ENCODE measurements at places on chromosomes 4 and X.

DNA sequence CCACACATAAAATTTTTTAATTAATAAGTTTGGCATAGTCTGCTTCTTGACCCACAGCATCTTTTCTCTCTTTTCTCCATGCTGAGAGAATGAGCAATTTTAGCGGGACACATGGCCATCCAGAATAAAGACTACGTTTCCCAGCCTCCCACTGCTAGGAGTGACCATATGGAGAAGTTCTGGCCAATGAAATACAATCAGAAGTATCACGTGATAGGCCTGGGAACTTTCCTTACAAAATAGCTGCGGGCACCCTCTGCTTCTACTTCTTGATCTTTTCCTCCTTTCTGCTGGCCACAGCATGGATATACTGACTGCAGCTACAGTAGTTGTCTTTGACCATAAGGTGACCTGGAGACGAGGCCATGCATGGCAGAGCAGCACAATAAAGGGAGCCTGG is 348.0 kb downstream of the BCOR start:
- H3K27me3 ChIP-seq: no peaks in the 10 kb centered on the region
- H3K27ac ChIP-seq: no peak overlapping the region
- H3K4me3 ChIP-seq: no peak overlapping the region
- no peaks in the 10 kb centered on the region for H3K4me1 ChIP-seq

DNA sequence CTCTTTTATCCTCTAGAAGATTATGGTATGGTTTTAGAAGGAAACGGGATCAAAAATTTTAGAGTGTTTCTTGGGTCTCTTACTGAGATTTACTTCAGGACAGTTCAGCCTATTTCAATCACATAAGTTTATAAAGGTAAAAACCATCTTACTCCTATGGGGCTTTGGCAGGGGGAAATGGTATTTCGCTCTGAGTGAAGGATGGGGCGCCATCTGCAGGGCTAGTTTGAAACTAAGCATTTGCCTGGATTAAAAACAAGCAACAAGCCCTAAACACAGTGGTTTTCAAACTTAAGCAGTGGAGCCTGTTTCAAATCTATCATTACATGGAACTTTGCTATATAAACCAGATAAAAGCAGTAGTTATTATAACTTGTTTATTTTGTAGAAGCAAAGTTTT is 361.5 kb upstream of the FMR1 start:
- H3K4me3 ChIP-seq: no peak overlapping the region
- no peaks in the 10 kb centered on the region for H3K4me1 ChIP-seq
- DNase-seq: peak; percentile 40

DNA sequence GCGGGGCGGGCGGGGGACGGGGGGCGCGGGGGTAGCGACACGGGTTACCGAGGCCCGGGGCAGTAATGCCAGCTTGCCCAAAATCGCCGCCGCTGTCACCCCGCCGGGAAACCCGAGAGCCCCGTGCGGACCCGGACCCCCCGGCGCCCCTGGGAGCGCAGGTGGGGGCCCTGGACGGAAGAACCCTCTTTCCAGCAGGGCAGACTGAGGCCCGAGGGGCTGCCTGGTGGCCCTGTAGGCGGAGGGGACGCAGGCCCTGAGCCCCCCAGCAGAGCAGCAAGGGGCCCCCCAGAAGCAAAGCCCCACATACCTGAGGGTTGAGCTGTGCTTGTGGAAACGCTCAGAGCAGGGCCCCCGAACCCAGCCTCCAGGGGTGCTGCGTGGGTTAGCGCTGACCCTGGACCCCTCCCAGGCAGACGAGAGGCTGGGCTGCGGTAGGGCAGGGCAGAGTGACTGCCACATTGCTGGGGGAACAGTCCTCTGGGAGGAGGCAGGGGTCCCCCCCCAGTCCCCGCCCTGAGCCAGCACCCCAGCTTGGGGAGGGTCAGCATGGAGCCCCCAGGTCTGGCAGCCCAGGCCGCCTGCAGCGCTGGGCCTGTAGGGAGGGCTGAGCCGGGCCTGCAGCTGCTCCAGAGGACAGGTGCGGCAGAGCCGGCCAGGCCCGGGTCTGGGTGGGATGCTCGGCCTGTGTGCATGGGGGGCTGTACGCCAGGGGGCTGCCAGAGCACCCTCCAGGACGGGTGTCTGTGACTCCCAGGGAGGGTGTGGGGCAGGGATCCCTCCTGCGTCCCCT is 646 bp downstream of the DOK7 start:
- H3K27me3 ChIP-seq: peaks cover 8% of the 10 kb centered on the region
- no peak overlapping the region for H3K4me3 ChIP-seq
- DNase-seq: no peak
- H3K36me3 ChIP-seq: no peaks in the 10 kb centered on the region
- H3K27ac ChIP-seq: no peak overlapping the region

DNA sequence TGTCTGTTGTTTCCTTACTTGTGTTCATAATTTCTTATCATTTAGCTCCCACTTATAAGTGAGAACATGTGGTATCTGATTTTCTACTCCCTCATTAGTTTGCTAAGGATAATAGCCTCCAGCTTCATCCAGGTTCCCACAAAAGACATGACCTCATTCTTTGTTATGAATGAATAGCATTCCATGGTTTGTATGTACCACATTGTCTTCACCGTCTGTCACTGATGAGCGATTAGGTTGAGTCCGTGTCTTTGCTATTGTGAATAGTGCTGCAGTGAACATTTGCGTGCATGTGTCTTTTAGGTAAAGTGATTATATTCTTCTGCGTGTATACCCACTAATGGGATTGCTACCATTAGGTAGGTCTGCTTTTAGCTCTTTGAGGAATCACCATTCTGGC is 624.3 kb upstream of the EPHA5 start:
- no peaks in the 10 kb centered on the region for H3K27me3 ChIP-seq
- DNase-seq: no peak
- H3K4me3 ChIP-seq: no peak overlapping the region
- H3K36me3 ChIP-seq: no peaks in the 10 kb centered on the region

- H3K27me3 ChIP-seq: no peaks in the 10 kb centered on the region
- no peak overlapping the region for H3K4me3 ChIP-seq
- DNase-seq: no peak
- H3K4me1 ChIP-seq: no peaks in the 10 kb centered on the region
- H3K36me3 ChIP-seq: no peaks in the 10 kb centered on the region
Measured at GRCh38 chrX:135463937-135464336, 42.2 kb downstream of the SMIM10L2A start.

- H3K27ac ChIP-seq: no peak overlapping the region
- H3K4me3 ChIP-seq: no peak overlapping the region
- H3K4me1 ChIP-seq: no peaks in the 10 kb centered on the region
- no peaks in the 10 kb centered on the region for H3K36me3 ChIP-seq
- H3K27me3 ChIP-seq: no peaks in the 10 kb centered on the region
Measured at GRCh38 chrX:119512146-119512800, 44.0 kb downstream of the SLC25A5 start.

DNA sequence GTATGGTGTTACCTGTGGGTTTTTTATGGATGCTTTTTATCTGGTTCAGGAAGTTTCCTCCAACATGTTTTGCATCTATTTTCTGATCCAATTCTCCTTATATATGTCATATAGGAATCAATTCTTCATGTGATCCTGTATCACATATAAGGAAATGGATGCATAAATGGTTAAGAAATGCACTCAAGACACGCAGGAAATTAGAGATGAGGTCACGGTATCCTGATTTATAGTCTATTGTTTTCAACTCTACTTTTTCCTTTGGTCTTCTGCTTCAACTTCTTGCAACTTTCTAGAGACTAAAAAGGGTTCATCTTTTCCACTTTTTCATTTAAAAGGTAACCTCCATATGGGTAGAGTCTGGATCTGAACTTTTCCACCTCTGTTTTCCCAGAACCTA is 33.6 kb upstream of the IL13RA1 start:
- peaks cover 2% of the 10 kb centered on the region for H3K4me1 ChIP-seq
- no peaks in the 10 kb centered on the region for H3K36me3 ChIP-seq
- no peak overlapping the region for H3K4me3 ChIP-seq

DNA sequence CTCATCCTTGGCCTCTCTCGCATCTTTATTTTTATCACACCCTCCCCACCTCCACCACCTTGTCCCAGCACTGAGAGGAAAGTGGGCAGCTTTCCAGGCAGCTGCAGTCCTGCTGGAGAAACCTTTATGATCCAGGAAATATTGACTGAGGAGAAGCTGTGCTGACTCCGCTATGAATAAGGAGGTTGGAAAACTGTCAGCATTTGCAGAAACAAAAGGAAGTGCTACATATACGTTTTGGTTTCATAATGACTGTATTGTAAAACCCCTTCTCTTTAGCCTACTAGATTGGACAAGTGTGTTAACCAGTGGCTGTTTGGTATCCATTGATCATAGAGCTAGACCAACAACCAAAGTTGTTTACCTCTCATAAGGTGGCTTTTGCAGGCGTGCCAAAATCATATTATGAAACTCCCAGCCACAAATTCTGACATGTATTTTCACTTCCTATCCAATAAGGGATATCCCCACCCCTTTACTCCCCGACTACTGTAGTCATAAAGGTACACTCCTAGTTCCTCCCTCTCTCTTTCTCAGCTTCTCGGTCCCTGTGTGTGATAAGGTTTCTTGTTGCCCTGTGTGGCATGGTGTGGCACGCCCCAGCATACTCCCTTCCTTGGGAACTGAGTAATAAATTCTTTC is 88.4 kb downstream of the GPR143 start:
- DNase-seq: no peak
- no peaks in the 10 kb centered on the region for H3K27me3 ChIP-seq
- H3K4me3 ChIP-seq: no peak overlapping the region
- H3K36me3 ChIP-seq: peaks cover 5% of the 10 kb centered on the region
- no peak overlapping the region for H3K27ac ChIP-seq

DNA sequence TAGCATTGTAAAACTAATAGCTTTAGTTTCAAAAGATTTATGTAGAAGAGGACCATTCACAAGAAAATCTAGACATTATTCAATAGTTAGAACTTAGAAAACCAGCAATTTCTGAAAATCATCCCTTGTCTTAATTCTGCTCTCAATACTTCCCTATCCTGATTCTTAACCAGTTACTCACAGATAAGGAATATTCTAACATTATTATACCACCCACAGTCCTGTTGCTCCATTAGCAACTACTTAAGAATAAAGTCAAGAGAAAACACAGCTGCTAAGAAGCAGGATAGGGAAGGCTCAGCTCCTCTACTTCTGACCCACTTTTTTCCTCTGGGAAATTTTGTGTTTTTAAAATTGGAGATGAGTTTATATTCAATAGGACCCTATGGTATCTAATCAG is 47.7 kb downstream of the PHKA1 start:
- no peak overlapping the region for H3K27ac ChIP-seq
- H3K36me3 ChIP-seq: no peaks in the 10 kb centered on the region
- H3K4me3 ChIP-seq: no peak overlapping the region
- DNase-seq: no peak
- no peaks in the 10 kb centered on the region for H3K27me3 ChIP-seq
